ENCODE measurements at places on chromosomes 2 and 18. TPM values are rescaled to one million over a fixed set of nuclear protein-coding genes. Genes with fewer than 3 reads are reported as not detected.

The CAPN14 gene
- total RNA-seq, result 0.35 TPM

The LIMS1 gene
- 65.6 TPM for total RNA-seq

The MCFD2 gene
- total RNA-seq, result 83.4 TPM

The DSG2 gene
- 144 TPM for total RNA-seq

The DLGAP1 gene
- not detected for total RNA-seq

The SLC9A4 gene
- not detected for total RNA-seq

The NUP35 gene
- 30.9 TPM for total RNA-seq

The EMILIN2 gene
- 0.42 TPM for total RNA-seq

The TRAK2 gene
- total RNA-seq, result 11.7 TPM

The RAB10 gene
- total RNA-seq, result 115 TPM

The RAPH1 gene
- 12.3 TPM for total RNA-seq

The KCNF1 gene
- 0.04 TPM for total RNA-seq

The CD8B2 gene
- total RNA-seq, result not detected

The INPP5D gene
- 21.8 TPM for total RNA-seq

The SCG2 gene
- 0.14 TPM for total RNA-seq

The POTEI gene
- total RNA-seq, result not detected

The TCF7L1 gene
- 7.1 TPM for total RNA-seq

The RUFY4 gene
- total RNA-seq, result not detected

The GCG gene
- not detected for total RNA-seq

The SLC9A2 gene
- 0.78 TPM for total RNA-seq

The THSD7B gene
- 0.10 TPM for total RNA-seq

The MRPL30 gene
- 37.0 TPM for total RNA-seq

The BMP10 gene
- not detected for total RNA-seq

The PLCL1 gene
- total RNA-seq, result not detected

The PSTPIP2 gene
- 31.4 TPM for total RNA-seq

The GLI2 gene
- 0.44 TPM for total RNA-seq

The LYPD6 gene
- total RNA-seq, result 8.2 TPM

The CDKL4 gene
- total RNA-seq, result not detected

The DLX1 gene
- 7.0 TPM for total RNA-seq

The MAPK4 gene
- not detected for total RNA-seq

The RSAD2 gene
- total RNA-seq, result 4.4 TPM

The ZRANB3 gene
- total RNA-seq, result 8.0 TPM

The ANO7 gene
- 0.24 TPM for total RNA-seq

The AOX1 gene
- 16.8 TPM for total RNA-seq

The RALB gene
- total RNA-seq, result 49.4 TPM

The CEBPZ gene
- total RNA-seq, result 58.3 TPM

The IL1R2 gene
- total RNA-seq, result 37.9 TPM

Measured in foreskin keratinocyte (primary cell).